Activated gamma-delta T cell (primary cell): ENCODE measurements at places on chromosomes 5 and 9.

DNA sequence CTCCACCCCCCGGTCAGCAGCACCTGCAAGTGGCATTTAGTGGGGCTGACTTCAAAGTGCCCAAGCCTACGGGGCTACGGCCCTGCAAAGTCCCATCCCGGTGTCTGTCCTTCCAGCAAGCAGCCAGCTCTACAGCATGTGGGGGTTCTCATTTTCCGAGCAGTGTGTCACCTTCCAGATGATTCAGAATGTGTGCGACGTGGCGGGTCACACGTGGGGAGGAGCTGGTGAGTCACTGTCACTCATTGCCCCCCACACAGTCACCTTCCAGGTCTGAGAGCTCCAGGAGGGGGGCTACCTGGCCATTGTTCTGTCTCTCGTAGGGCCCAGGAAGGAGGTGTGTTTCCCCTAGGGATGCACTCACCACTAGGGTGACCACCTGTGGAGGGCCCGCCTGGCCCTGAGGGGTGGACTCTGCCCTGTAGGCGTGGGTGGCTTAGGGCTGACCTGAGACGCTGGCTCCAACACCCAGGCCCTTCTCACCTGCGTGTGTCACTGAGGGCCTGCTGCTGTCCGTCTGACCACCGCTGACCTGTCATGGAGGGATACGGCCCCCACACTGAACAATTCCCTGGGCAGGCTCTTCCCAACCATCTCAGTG, 70.2 kb downstream of the SEMA4D start:
- DNase-seq = peak; percentile 41

- no peak for DNase-seq
Measured at GRCh38 chr9:107895501-107896001, 406.0 kb upstream of the KLF4 start.

DNA sequence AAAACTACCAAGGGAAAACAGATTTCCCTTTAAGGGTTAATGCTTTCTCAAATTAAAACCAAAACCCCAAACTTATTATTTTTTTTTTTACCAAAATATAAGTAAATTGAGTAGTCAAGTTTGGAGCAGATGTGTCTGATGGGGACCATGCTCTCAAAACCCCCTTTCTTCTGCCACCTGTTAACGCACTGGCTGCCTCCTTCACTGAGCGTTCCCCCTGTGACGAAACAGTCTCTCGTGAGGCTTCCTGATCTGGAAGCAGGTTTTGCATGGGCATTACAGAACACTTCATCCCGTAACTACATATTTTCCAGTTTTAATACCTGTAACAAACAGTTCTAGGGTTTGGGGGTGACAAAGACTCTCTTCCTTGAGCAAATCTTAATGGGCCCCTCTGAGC, 59.4 kb downstream of the ANKH start:
- DNase-seq = no peak

GRCh38 chr9:4059437-4059836, 240.4 kb downstream of the GLIS3 start:
- DNase-seq = no peak

- DNase-seq = no peak
Measured at GRCh38 chr9:21234153-21234687, 5.6 kb downstream of the IFNA14 start.

DNA sequence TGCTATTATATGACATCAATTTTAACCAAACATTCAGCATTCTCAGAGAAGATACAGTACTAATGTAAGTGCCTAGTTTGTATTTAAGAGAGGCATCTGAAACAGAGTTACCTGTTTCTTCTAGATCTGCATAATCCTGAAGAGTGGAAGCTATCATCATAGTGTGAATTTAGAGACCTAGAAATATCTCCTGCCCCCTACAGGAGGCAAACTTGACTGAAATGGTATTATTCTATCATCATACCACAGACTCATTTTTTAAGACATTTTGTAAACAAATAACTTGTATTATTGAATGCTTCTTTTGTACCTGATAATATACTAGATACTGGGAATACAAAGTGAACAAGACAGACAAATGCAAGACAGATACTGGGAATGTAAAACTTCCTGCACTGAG, 216.8 kb upstream of the RPS23 start:
- no peak for DNase-seq

DNA sequence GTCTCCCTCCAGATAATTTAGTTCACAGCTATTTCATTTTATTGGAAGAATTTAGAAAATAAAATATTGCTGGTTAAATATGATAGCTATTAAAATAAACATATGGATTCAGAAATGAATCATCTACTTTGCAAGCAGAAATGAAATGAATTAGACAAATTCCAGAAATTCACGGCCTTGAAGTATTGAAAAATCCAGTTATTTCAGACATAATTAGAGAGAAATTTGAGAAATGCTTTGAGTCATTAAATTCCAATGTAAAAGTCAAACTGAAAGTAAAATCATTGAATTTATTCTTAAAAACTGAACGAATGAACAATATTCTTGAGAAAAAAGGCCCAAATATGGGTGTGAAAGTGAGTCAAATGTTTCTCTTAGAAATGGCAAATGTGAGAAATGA, 632.6 kb upstream of the EDIL3 start:
- no peak for DNase-seq

GRCh38 chr5:141514330-141515133, 25.7 kb downstream of the PCDHGC5 start:
- DNase-seq = no peak

DNA sequence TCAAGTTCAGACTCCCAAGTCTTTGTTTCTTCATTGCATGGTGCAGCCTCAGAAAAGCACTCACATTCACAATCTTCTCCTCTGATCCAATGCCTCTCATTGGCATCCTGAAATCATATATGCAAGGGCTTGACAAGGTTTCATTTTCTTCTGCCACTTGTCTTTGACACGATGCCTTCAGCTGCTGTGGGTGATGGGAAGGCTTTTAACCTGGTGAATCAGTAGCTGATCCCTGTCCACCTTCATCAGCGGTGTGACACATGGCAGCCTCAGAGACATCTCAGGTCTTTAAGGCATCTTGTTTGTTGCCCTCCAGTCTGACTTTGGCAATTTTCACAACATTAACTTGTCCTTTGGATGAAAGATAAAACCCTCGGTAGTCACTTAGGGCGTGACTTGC, 147.2 kb downstream of the PRELID2 start:
- DNase-seq = no peak

DNA sequence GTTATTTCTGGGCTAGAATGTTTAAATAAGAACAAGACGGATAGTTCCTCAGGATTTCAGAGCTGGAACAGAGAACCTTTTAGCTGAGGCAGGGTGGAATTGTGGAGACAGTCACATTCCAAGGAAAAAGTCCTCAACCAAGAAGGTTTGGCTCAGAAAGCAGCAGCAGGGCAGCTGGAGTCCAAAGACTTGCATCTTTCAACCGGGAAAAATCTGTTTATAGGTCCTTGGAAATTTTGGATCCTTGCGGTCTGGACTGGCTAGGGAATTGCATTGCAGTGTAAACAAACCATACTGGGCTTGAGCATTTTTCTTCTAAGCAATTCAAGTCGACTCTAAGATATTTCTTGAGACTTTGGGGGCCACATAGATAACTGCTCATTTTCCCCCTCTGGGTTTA, 40.8 kb upstream of the HMHB1 start:
- DNase-seq = no peak

DNA sequence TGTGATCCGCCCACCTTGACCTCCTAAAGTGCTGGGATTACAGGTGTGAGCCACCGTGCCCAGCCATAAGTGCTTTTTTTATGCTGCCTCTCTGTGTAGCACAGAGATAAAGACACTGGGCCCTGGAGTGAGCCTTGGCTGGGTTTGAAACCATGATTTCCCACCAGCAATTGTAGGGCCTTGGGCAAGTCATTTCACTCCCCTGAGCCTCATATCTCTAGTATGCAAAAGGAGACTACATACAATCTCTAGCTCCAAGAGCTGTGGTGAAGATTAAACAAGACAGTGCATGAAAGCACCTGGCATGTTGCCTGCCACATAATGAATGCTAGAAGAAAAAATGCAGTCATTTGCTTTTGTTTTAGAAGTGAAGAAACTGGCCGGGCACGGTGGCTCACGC, 3.9 kb downstream of the FABP6 start:
- DNase-seq = no peak

DNA sequence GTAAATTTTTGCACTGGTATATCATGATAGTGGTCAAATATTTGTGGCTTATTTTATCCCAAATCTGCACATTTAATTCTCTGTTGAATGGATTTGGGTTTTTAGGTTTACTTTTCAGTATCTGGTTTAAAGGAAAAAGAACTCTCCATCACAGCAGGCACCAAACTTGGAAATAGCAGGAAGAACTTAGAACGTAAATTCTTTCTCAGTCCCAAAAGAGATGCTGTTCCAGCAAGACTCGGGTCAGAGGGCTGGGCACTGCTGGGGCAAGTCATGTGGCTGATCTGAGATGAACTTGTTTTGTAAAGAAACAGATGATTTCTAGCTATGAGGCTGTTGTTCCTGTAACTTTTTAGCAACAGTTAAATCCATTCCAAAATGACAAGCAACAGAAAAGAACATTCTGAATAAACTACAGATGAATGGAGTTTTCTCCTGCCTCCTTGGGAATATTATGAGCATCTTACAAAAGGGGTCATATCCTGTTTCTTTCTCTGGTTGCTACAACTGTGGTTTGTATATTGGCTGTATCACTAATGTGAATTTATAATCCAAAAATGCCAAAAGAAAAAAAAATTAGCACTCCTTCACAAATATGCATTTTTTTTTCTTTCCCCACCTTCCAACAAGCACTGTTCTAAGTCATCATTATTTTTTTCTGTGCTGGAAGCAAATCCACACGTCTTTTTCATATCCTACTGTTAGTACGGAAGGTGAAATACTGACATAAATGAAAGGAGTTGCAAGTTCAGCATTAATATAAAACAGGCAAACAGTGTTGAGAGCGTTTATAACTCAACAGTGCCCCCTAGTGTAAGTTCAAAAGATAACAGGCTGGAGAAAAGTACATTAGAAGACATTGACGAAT, 31.1 kb downstream of the OR2K2 start:
- no peak for DNase-seq

- no peak for DNase-seq
Measured at GRCh38 chr5:169229342-169229892, 71.5 kb downstream of the SLIT3 start.

DNA sequence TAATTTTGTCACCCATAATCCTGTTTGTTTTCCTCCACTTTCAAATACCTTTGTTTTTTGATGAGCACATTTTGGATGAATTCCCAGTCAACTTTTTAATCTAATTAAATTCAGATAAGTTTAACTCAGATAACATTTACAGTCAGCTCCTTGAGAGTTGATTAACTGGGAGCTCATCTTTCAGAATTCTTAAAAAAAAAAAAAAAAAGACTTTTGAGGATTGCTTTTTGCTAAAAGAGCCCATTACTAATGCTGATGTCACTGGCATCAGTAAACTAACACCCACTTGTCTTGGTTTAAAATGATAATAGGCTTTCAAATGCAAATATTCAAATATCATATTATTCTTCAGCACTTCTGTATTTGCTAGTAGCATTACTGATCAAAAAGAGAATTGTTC, 47.1 kb upstream of the NFIB start:
- DNase-seq = no peak

DNA sequence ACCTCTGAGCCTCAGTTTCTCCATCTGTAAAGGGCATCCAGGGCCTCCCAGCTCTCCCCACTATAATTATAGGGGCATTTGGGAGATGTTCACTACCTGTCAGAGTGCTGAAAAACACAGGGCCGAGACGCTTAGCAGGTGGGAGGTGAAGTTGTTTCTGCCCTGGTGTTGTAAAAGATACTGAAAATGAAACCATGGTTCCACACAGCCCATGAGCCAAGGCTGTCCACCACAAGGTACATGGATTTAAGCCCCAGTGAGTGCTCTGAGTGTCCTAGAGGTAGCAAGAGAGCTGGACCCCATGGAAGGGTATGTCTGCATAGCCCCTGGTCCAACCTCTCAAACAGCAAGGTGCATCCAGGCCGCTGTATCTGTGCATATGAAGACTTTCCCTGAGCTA, 137.5 kb downstream of the C5orf15 start:
- DNase-seq = no peak

DNA sequence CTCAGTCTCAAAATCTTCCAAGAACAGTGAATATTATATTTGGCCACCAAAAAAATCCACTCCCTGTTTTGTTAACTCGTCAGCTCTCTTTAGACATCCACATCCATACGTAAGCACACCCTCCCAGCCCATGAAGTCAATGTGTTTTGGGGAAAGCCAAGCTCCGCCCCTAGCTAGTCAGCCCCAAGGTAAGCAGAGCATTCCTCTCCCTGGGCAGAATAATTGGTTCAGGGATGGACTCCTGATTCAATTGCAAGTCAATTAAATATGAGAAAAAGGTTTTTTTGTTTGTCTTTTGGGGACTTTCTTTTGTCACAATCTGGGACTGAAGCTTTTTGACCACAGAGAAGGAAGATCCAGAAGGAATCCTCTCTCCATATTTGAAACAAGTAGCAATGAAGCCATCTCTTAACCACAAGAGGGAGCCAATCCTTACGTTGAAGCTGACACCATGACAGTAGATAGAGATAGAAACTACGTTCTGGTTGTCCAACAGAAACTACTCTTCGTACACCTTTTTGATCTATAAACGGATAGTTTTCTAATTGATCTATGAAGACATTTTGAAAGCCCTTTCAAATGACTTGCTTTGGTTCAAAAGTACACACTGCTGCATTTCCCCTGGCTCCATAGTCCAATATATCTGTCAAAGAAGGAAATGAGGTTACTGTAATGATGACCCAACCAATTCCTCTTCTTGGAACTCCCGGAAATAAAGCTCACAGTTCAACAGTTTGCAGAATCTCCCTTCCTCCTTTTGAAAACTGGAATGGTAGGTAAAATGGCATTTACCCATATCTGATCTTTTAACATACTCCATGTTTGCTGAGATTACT, 166.4 kb downstream of the TLE1 start:
- no peak for DNase-seq

DNA sequence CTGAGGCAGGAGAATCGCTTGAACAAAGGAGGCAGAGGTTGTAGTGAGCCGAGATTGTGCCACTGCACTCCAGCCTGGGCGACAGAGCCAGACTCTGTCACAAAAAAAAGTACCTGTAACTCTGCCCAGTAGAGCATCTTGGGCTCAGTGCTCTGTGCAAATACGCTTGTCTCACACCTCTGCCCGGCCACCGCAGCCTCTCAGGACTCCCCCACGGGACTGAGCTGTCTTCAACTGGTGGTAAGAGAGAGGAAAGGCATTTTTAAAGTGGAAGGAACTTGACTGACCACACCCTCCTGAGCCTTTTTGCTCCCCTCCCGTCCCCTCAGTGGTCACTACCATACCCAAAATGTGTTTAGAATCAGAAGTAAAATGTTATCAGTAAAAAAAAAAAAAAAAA, 174.3 kb upstream of the PIK3R1 start:
- DNase-seq = no peak

DNA sequence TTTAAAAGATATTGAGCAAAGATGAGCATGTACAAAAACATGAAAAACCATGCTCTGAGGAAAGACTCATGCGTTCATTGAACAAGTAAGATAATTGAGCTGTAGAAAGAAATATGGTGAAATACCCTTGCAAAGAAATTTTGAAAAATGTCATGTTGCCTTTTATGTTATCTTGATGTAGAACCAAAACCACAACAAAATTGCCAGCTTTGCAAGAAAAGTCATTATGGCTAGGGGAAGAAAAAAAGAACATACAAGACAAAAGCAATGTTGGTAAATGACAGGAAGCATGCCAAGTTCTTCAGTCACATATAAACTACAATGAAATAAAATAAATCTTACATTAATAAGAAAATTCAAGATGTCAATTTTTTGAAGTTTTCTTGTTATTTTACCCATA, 368.0 kb downstream of the IRX1 start:
- DNase-seq = no peak

- DNase-seq = no peak
Measured at GRCh38 chr9:131116281-131117120, 8.9 kb upstream of the NUP214 start.
